ENCODE measurements at places on chromosomes 7 and 10.

- DNase-seq, result peak; percentile 59
These were observed 24.9 kb downstream of the RCC1L start for GRCh38 chr7:75048435-75049379.

DNA sequence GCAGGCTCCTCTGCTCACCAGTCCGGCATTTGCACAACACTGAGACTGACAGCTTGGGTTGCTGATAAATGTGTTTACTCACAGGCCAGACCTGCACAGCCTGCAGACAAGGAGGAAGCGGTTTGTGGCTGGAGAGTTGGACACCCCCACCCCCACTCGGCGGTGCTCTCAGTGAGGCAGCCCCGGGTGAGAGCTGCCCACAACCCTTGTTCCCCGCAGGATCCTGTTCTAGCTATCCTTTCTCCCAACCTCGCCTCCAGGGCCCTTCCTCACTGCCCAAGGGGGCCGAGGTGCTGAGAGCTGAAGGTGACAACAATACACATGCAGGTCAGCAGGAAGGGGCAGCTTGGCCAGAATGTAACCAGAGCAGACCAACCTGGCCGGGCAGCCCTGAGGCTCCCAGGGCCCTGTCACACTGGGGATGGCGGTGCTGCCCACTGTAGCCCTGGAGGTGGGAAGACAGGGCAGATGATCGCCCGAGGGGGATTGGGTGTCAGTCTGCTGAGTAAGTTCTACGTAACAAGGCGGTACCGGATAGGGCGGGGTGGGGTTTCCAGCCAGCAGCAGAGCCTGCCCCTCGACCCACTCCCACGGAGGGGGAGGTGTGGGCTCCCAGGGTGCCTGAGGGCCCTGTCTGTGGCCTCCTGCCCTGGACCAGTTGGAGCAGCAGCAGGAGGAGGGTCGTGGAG is 2.1 kb upstream of the ADAM8 start:
- DNase-seq, result peak; percentile 51

DNA sequence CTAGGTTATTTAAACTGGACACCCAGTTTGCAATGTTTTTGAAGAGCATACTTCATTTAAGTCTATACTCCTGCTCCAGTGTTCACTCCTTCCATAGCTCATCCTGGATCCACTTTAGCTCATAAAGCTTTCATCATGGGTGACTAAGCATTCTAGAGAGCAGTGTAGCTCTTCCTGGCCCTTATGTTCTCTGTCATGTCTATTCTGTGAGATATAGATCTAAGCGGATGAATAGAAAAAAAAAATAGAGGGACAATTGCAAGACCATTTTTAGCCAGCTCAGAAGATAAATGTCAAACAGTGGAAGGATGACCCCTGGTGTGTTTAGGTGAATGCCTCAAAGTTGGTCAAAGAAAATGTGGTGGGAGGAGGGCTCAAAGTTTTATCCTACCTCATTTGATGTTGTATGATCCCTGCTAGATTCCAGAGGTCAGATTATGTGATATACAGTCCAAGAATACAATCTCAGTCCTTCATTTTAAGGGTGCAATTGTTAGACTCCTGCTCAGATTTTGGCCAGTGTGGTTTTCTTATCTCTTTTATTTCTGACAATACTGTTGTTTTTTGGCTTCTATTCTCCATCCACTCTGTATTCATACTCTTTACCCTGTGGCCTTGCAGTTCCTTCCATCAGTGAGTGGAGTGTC is 7.5 kb upstream of the HECW1 start:
- no peak for DNase-seq

DNA sequence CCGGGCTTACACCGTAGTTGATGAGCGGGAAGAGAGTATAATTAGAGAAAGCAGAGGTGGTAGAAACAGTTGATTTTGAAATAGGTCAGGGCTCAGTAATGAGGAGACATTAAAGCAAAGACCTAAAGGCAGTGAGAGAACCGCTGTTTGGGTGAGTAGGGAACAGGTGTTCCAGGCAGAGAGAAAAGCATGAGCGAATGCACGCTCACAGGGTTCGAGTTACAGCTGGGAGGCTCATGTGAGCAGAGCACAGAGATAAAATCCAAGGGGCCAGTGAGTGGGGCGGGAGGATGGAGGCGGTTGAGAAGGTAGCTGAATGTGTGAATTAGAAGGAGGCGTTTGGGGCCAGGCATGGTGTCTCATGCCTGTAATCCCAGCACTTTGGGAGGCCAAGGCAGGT is 39.9 kb downstream of the APBB1IP start:
- DNase-seq, result no peak

DNA sequence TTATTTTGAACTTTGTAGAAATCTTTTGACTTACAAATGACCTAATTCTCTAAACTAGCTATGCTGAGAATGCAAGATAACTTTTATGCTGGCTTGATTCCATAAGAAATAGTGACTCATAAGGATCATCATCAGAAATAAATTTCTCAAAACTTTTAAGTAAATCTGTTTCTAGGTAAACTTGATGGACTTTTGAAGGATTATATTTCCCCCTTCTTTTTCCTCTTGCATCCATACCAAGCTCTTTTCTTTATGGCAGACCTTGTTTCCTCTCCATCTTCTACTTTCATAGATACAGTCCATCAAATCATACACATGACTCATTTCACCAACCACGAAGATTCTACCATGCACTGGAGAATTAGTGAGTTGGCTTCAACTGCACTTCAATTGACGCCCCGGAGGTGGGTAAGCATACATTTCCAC is 336.3 kb downstream of the KCNMA1 start:
- peak; percentile 75 for DNase-seq

GRCh38 chr10:132749371-132749795 is 36.6 kb downstream of the NKX6-2 start:
- DNase-seq, result no peak

- no peak for DNase-seq
These were observed 982.3 kb downstream of the GATA3 start for GRCh38 chr10:9036711-9037204.

- no peak for DNase-seq
These were observed 94.9 kb upstream of the DLX6 start for GRCh38 chr7:96910486-96910885.

- DNase-seq, result no peak
These were observed 200.9 kb downstream of the MBL2 start for GRCh38 chr10:52571516-52572182.

DNA sequence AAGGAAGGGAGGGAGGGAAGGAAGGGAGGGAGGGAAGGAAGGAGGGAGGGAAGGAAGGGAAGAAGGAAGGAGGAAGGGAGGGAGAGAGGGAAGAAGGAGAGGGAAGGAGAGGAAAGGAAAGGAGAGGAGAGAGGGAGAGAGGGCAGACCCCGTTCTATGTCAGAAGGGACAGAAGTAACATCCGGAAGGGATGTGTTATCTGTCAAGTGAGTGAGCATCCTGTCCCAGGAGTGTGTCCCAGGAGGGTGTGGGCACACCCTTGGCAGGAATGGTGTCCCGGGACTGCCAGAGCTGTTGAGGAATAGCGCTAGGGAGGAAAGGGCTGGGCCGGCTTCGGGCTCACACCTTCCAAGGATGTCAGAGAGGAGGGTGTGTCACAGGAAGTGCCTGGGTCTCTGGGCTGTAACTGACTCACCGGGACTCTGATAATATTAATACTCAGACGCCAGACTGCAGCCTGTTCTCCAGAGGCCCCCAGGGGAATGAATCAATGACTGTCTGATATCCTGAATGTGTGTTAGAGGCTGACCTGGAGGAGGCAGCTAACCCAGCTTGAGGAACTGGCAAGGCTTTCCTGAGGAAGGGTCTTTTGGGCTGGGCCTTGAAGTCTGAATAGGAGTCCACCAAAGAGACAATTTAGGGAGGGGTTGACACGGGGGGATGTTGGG is 125.6 kb upstream of the TNRC18 start:
- peak; percentile 41 for DNase-seq

- peak; percentile 33 for DNase-seq
These were observed 240.9 kb upstream of the KAT6B start for GRCh38 chr10:74585231-74586087.

GRCh38 chr10:48965460-48965859 is 25.8 kb upstream of the LRRC18 start:
- no peak for DNase-seq

GRCh38 chr10:18797286-18797685 is 138.1 kb downstream of the ARL5B start:
- DNase-seq, result no peak

GRCh38 chr7:43506460-43506859 is 76.4 kb upstream of the STK17A start:
- no peak for DNase-seq

GRCh38 chr10:132469197-132469884 is 68.2 kb upstream of the INPP5A start:
- peak; percentile 50 for DNase-seq

- DNase-seq, result no peak
These were observed 8.8 kb downstream of the ARL5B start for GRCh38 chr10:18668026-18668425.

DNA sequence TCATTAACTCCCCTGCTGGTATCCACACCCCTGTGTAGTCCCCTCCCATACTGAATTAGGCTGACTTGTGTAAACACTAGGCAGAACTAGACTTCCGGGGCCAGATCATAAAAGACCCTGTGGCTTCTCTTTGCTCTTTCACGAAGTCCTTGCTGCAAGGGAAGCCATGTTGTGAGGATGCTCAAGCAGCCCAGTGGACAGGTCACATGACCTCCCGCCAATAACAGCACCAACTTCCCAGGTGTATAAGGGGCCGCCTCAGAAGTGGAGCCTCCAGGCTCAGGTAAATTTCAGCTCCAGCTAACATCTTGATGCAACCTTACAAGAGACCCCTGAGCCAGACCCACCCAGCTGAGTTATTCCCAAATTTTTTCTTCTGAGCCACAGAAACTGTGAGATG is 11.3 kb upstream of the FOXK1 start:
- DNase-seq, result no peak

All from astrocyte of the spinal cord (primary cell).